ENCODE measurements at places on chromosomes 12 and 14.

GRCh38 chr12:27178723-27179399 lies 65.2 kb upstream of the STK38L start:
- DNase-seq: no peak

DNA sequence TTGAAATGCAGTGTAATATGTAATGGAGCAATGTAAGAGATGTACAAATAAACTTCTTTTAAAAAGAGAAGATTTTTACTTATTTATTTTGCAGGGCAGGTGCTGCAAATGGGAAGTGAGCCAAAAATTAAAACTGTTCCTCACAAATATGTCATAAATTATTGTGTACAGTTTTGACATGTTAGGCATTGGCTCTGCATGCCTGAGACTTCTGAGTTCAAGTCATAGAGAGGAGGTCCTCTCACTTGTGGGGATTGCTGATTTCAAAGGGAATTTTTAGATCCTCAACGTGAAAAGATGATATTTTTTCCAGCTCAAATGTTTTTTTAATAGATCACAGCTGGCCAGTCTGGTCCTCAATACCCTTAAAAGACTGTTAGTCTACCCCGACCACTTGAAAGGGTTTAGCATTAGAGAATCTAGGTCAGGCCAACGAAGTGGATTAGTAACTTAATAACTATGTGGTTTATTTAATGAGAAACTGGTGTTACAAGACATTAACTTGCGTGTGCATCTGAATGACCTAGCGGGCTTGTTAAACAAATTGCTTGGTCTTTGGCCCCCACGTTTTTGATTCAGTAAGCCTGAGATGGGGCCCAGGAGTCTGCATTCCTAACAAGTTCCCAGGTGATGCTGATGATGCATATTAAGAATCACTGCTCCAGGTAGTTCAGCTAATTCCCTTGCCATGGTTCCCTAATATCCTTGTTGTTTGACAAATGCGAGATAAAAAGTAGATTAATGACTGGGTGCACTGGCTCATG lies 30.9 kb upstream of the WDR89 start:
- DNase-seq: no peak

GRCh38 chr14:44897041-44897844 lies 64.5 kb downstream of the KLHL28 start:
- peak; percentile 76 for DNase-seq

DNA sequence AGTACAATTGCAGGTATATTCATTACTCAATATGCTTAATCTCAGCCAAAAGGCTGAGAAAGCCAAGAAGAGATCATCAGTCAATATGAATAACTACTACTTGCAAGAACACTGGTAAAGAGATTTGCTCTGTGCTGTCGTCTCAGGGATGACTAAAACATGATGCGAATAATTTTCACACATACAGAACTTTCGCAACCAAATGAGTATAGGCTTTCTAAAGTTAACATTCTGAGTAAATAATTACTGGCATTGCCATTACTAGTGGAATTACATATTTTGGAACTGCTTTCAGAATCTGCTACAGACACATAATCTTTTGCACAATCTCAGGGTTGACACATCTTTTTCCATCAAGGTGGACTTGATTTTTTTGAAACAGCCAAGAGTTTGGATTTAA lies 24.7 kb downstream of the NCKAP1L start:
- DNase-seq: no peak

DNA sequence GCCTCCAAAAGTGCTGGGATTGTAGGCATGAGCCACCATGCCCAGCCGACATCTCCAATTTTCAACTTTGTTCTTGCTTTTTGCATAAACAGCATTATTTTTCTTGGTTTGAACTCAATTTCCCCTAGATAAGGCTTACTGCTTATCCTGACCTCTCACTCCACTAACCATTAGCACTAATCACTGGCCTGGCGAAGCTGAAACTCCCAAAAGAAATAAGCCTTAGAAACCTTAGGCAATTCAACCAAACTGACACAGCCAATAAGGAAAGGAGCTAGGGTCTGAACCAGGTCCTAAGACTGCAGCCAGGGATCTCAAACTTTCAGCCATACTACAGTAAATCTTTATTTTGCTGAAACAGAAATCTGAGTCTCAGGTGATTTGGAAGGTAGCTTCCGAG lies 448.0 kb downstream of the RMST start:
- no peak for DNase-seq

GRCh38 chr12:52123487-52124186 lies 44.1 kb downstream of the SMIM41 start:
- no peak for DNase-seq

DNA sequence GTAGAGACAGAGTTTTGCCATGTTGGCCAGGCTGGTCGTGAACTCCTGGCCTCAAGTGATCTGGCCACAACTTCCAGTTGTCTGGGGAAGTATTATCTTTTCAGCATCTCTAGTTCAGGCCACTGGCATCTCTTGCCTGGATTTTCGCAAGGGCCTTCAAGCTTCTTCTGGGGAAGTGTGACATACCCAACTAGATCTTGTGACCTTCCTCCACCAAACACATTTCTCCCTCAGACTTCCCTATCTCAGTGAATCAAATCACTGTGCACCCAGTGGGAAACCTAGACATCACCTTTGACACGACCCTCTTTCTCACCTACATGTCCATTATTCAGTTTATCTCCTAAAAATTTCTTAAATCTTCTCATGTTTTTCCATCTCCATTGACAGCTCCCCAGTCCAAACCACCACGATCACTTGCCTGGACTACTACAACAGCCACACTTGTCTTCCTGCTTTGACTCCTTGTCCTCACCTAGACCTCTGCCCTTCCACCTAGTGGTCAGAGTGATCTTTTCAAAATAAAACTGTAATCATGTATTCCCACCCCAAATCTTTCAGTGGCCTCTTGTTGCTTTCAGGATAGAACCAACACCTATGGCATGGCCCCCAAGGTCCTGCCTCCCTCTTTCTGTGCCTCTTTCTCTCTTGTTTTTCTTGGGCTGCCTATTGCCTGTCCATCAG lies 3.3 kb downstream of the EEF1AKMT3 start:
- DNase-seq: no peak

DNA sequence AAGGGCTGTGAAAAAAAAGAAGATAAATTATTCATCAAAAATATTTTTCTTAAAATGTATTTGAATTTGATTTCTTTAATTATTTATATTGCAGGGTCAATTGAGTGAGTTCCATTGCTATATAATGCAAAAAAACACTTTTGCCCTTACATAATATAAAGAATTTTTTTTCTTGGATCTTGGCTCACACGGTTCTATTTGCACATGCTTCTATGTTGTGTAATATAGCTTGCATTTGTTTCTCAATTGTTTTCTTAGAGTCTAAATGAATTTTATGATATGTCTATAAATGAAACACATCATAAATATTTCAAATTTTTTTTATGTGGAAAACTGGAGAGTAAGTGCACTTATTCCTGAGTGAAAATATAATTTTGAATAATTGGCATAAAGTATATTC lies 694.2 kb downstream of the SLC6A15 start:
- DNase-seq: no peak

DNA sequence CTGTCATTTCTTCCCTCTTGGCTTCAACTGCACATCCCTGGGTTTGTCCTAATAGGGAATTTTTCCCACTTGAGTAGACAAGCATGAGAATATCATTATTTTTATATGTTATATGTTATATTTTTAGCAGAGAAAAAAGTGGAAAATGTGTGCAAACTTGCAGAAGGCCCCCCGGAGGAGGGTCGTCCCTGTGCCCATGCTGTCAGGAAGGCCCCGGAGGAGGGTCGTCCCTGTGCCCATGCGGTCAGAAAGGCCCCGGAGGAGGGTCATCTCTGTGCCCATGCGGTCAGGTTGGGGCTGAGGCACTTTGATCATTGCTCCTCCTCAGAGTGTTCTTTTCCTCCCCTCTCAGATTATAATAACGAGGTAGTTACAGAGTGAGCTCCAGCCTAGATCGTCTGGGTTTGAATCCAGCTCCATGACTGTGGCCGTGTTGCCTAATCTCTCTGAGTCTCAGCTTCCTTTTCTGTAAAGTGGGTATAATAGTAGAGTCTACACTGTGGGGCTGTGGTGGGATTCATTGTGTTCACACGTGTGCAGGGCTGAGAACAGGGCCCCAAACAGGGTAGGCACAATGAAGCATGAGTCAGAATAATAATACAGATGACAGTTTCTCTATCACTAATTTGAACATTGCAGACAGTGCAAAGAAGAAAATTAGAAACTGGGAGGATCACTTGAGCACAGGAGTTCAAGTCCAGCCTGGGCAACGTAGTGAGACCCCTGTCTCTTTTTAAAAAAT lies 33.4 kb downstream of the ELK3 start:
- DNase-seq: no peak

DNA sequence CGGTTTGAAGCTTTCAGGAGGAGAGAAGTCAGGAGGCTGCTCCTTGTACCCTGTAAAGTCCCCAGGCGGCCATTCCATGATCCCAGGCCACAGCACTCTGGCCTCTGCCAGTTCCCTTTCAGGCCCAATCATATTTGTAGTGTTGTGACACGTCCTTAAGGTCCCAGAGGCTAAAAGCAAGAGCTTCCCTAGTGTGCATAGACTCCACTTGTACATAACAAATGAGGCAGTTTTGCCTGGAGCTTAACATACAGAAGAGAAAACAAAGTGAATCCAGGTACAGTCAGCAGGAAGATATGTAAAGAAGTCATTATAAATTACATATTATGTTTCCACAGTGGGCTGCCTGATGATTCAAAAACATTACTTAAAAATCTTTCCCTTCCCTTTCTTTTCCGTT lies 81.1 kb upstream of the RPH3A start:
- no peak for DNase-seq

GRCh38 chr12:130192642-130193345 lies 30.5 kb downstream of the FZD10 start:
- DNase-seq: no peak

GRCh38 chr12:94379479-94380113 lies 80.1 kb downstream of the CEP83 start:
- no peak for DNase-seq

GRCh38 chr12:130953771-130954543 lies at the start of gene ADGRD1:
TSS of gene ADGRD1 (plus strand) at chr12:130953907. CDS start at chr12:130954466, 559 bp downstream.
- no peak for DNase-seq

DNA sequence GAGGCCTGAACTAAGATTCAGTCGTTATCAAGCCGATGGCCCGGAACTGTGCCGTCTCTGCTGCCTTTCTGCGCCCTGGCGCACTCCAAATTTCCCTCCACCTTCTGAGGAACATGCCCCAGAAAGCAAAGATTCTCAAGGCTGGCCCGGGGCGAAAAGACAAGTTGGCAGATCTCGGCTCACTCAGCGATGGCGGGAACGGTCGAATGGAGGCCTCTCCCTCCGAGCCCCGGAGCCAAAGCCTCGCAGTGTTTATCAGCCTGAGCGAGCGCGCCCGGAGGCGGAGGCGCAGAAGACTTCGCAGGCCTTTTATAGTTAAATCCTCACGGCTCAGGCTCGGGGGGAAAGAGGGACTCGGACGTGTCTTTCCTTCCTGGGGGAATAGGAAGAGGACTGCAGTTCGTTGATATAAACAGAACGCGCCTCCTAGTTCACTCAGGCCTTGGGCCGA lies 5.6 kb downstream of the TBX5 start:
- DNase-seq: no peak

- no peak for DNase-seq
Measured at GRCh38 chr12:53267306-53267998, 647 bp upstream of the ESPL1 start.

- peak; percentile 36 for DNase-seq
Measured at GRCh38 chr14:92040431-92041051, 682 bp upstream of the TRIP11 start.

DNA sequence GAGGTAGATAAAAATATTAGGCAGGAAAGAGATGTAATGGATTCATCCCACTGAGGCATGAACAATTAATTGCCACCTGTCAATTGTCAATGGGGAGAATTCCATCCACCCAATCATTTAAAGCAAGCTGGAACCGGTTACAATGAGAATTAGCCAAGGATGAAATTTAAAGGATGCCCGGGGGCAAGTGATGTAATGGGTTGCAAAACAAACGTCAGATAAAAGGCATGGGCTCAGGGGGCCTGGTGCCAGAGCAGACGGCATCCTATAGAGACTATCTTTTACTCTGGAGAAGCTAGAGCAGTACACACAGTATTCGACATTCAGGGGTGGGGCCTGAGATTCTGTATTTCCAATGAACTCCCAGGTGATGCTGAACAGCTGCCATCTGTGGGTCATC lies 80.5 kb upstream of the ZFP36L1 start:
- no peak for DNase-seq

- no peak for DNase-seq
Measured at GRCh38 chr14:69481815-69482568, 2.5 kb upstream of the PLEKHD1 start.

DNA sequence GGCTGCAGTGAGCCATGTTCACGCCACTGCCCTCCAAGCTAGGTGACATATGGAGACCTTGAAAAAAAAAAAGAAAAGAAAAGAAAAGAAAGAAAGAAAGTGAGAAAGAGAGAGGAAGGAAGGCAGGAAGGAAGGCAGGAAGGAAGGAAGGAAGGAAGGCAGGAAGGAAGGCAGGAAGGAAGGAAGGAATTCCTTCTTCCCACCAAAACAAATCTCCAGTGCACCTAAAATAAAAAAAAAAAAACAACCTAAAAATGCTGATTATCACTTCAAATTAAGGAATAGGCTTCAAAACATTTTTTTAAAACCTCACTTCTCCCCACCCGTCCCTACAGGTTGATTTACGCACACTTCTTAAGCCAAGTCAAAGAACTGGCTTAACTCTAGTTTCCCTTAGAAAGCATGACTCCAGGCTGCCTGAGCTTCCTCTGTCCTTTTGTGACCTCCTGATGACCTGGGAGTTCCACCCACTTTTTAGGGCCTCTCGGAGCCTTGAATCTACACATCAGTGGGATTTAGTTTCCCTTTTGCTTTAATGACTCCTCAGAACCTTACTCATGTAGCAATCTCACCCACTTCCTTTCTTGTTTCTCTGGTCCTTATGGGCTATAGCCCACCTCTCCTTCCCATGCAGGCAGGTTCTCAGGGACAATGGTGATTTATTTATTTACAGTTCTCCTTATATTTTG lies 18.6 kb downstream of the DUSP6 start:
- DNase-seq: no peak

DNA sequence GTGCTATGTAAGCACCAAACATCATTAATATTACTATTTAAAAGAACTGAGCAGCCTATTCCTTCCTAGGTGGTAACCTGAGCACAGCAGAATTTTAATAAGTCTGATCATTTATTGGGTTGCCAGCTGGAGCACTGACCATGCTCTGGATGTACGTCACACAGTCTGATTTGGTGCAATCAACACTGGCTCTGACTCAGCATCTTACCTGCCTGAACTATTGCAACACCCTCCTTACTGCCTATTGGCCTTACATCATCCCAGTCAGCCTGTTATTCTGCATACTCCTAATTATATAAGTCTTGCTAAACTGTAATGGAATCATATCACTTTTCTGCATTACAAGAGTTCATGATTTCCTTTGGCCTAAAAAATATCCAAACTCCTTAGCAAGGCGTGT lies 149.7 kb downstream of the PTPRO start:
- DNase-seq: no peak

- DNase-seq: no peak
Measured at GRCh38 chr14:69986336-69986735, 107.1 kb downstream of the SMOC1 start.

DNA sequence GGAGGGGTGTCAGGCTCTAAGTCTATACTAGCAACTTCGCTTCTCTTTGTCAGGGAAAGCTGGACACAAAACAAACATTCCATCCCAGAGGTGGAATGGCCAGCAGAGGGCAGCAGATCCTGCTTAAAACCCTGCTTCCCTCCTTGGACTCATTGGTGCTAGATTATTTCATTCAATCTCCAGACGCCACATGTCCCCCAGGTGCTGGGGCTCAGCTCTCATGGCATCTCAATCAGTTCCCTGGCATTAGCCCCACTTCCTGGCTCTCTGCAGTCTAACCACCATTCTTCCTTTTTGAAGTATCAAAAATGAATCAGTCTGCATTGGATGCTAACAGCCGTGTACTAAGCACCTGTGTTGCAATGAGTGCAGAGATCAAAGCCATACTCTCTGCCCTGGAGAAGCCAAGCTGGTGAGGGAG lies 8.1 kb upstream of the PPP1R1A start:
- DNase-seq: no peak

Measured in cerebellar nuclear complex (tissue), 1 donor.